ENCODE measurements at places on chromosomes 5 and 9.
A peak's percentile ranks its signal among the peaks of the same experiment; 100 is the strongest.

- no peaks in the 10 kb centered on the region for H3K4me1 ChIP-seq
- H3K27ac ChIP-seq, result no peak overlapping the region
- no peaks in the 10 kb centered on the region for H3K27me3 ChIP-seq
- H3K36me3 ChIP-seq, result no peaks in the 10 kb centered on the region
Measured at GRCh38 chr9:27933210-27934025, 360.1 kb upstream of the C9orf72 start.

- H3K4me1 ChIP-seq, result no peaks in the 10 kb centered on the region
- H3K27ac ChIP-seq, result no peak overlapping the region
- no peak overlapping the region for H3K4me3 ChIP-seq
Measured at GRCh38 chr9:94554078-94554438, 825 bp upstream of the PCAT7 start.

DNA sequence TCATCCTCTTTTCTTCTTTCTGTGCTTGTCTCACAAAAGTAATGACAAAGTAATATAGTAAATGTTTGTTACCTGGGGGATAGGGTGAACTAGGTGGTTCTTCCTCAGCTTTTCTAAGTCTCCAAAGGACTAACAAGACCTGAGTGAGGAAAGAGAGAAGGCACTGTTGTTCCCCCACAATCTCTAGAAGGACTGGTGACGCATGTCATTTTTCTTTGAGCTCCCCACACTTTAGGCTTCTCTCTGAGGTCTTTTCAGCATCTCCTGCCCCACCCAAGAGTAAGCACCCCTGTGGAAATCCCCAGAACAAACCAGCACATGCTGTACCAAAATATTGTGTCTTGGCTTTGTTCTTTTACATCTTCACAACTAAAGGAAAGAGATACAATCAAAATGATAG lies 2.4 kb upstream of the IL7R start:
- peak; percentile 74 for DNase-seq
- no peaks in the 10 kb centered on the region for H3K27me3 ChIP-seq
- peaks cover 42% of the 10 kb centered on the region for H3K4me1 ChIP-seq
- H3K4me3 ChIP-seq, result peak overlapping the region; percentile 74
- H3K36me3 ChIP-seq, result peaks cover 68% of the 10 kb centered on the region

GRCh38 chr9:115553060-115553773 lies 435.3 kb upstream of the TNC start:
- DNase-seq, result no peak
- H3K27me3 ChIP-seq, result no peaks in the 10 kb centered on the region

GRCh38 chr5:57174890-57175510 lies 1.1 kb downstream of the GPBP1 start:
- H3K36me3 ChIP-seq, result peaks cover 75% of the 10 kb centered on the region
- H3K27ac ChIP-seq, result peak overlapping the region; percentile 100
- H3K27me3 ChIP-seq, result no peaks in the 10 kb centered on the region
- H3K4me3 ChIP-seq, result peak overlapping the region; percentile 99
- peaks cover 42% of the 10 kb centered on the region for H3K4me1 ChIP-seq
- DNase-seq, result no peak

DNA sequence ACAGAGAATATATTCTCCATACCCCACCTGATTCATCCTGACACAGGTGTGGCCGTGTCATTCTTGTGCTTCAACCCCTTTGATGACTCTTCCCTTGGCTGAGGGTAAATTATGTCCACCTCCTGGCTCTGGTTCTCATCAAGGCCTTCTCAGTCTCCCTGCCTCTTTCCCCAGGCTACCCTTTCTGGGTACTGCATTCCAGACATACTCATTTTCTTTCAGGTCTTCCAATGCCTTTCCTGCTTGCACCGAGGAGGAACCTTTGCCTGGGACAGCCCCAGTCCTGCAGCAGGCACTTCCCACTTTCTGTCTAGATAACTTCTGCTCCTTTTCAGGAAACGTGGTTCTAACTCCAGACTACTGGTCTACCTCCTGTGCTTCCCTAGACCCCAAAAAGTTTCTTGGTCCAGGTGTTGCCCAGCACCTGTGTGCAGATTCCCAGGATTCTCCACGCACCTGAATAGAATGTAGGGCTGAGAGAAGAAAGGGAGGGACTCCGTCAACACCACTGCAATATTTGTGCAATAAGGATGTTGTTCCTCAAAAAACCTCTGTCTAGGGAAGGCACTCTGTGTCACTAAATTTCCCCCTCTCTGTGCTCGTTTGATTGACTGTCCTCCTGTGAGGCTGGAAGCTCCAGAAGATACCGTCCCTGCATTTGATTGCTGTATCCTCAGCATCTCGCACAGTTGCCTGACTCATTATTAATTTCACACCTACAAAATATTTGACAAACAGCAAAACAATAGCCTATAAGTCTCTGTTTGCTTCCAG lies 255.4 kb upstream of the NFIL3 start:
- peaks cover 34% of the 10 kb centered on the region for H3K27me3 ChIP-seq
- no peak overlapping the region for H3K27ac ChIP-seq
- H3K4me1 ChIP-seq, result no peaks in the 10 kb centered on the region
- H3K4me3 ChIP-seq, result no peak overlapping the region

DNA sequence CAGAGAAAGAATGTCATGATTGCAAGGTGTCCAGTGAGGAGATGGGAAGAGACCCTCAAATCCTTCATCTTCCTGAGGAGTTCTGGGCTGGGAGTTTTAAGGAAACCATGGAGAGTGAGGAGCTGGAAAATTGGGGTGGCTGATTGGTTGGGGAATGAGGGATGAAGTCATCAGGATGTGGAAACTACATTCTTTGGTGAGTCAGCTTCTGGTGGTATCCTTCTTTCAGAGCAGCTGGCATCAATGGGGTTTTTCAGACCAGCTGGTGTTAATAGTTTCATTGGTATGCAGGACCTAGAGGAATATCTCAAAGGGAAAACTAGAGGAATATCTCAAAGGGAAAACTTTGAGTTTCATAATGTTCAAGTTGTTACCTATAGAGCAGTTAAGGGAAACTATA lies 45.2 kb downstream of the RNF180 start:
- no peaks in the 10 kb centered on the region for H3K27me3 ChIP-seq
- no peaks in the 10 kb centered on the region for H3K36me3 ChIP-seq
- no peak for DNase-seq
- no peaks in the 10 kb centered on the region for H3K4me1 ChIP-seq
- H3K27ac ChIP-seq, result no peak overlapping the region

- no peaks in the 10 kb centered on the region for H3K4me1 ChIP-seq
- peaks cover 14% of the 10 kb centered on the region for H3K27me3 ChIP-seq
- DNase-seq, result no peak
- H3K27ac ChIP-seq, result no peak overlapping the region
- H3K4me3 ChIP-seq, result no peak overlapping the region
Measured at GRCh38 chr5:36662291-36662851, 56.0 kb downstream of the SLC1A3 start.

DNA sequence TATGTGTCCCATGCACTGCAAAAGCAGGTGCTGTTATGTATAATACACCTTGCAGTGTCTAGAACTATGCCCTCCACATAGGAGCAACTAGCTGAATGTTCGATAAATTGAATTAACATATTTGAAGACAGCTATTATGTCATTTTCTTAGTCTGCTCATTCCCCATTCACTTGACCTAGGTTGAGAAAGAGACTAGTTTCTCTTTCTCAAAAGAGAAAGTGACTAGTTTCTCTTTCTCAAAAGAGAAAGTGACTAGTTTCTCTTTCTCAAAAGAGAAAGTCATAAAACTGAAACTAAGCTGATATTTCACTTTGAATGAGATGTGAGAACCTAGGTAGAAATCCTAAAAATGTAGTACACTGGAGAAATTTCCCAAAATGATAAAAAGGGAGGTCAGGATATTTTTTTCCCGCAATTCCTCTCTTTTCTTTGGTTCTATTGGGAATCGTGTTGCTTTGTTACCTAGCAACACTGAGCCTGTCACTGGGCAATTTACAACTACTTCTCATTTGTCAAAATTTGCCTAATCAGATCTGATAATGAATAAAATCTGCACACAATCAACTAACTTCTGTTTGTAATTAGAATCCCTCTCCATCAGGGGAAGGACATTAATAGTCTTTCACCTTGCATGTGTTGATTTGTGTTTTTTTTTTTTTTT lies 132.0 kb upstream of the GRIA1 start:
- H3K27me3 ChIP-seq, result no peaks in the 10 kb centered on the region
- no peaks in the 10 kb centered on the region for H3K36me3 ChIP-seq
- no peak for DNase-seq

- peaks cover under 1% of the 10 kb centered on the region for H3K36me3 ChIP-seq
- no peak for DNase-seq
- no peaks in the 10 kb centered on the region for H3K27me3 ChIP-seq
Measured at GRCh38 chr9:93148721-93149120, 14.7 kb upstream of the NINJ1 start.

DNA sequence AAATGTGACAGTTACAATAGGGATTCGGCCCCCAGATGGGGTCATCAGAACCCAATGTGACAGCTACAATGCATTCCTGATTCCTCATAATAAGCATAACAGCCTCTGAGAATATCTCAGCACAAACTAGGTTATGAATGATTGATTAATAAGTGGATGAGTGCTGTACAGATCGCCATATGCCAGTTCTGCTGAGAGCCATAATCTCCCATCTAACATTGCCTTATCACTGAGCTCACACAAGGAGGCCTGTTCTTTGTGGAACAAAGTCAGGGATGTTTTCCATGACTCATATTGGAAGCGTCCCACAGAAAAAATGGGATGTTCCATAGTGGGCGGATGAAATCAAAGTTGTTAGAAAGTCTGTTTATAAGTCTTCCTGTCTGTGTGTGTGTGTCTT lies 89.6 kb downstream of the KIF4B start:
- no peak for DNase-seq
- H3K27me3 ChIP-seq, result peaks cover 35% of the 10 kb centered on the region
- no peaks in the 10 kb centered on the region for H3K36me3 ChIP-seq
- no peak overlapping the region for H3K27ac ChIP-seq

GRCh38 chr9:37503736-37504135 lies 18.0 kb downstream of the POLR1E start:
- peak; percentile 66 for DNase-seq
- peaks cover 71% of the 10 kb centered on the region for H3K36me3 ChIP-seq
- peak overlapping the region; percentile 57 for H3K4me3 ChIP-seq
- peaks cover 56% of the 10 kb centered on the region for H3K4me1 ChIP-seq
- H3K27me3 ChIP-seq, result no peaks in the 10 kb centered on the region
